ENCODE measurements at places on chromosomes 7 and 10. TPM values are rescaled to one million over a fixed set of nuclear protein-coding genes. Genes with fewer than 3 reads are reported as not detected.

DNA sequence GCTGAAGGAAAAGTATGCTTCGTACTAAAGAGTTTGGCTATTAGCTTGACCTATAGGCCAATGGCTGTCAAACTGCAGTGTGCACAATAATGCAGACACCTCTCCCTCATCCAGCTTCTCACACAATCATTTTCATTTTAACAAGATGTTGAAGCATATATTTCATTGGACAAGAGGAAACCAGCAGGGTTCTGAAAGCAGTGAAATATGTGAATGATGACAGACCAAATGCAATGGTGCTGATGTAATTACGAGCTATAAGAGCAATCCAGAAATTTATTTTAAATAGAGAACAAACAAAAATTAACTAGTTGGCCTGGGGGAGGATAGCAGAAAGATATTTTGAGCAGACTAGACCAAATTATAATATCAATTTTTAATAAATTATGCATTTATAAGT, 331.5 kb upstream of the AKR1E2 start:
- no peak for DNase-seq

DNA sequence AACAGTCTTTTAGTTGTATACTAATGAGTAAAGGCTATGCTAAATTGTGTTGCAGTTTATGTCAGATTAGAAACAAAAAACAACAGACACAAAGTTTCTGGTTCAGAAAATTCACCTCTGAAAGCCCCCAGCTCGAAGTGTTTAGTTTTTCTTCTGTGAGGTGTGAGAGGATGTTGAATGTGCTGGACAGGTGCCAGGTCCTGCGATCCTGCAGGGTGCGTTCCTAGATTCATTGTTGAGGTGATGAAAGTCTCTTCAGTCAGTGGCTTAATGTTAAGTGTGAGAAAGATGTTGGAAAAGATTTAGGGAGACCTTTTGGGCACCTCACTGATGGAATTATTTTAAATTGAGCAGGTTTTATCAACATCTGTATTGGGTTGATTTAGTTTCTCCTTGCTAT, 287.3 kb downstream of the SDK1 start:
- no peak for DNase-seq

GRCh38 chr7:56091591-56091990, 1.2 kb downstream of the PHKG1 start:
- no peak for DNase-seq

DNA sequence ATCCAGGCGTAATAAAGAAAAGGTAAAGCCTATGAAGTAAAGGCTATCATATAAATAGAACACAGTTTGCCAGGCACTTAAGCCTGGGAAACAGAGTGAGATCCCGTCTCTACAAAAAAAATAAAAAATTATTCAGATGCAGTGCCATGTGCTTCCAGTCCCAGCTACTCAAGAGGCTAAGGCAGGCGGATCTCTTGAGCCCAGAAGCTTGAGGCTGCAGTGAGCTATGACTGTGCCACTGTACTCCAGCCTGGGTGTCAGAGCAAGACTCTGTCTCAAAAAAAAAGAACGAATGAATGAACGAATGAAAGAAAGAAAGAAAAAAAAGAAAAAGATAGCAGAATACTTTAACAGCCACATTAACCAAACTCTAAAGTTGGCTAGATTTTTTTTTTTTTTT, 67.2 kb upstream of the MRLN start:
- DNase-seq, result no peak

Gene SPDYE17
- not detected for total RNA-seq

Gene BEND7
- total RNA-seq, result 21.1 TPM

GRCh38 chr7:46133072-46133471, 212.0 kb upstream of the IGFBP3 start:
- DNase-seq, result no peak

DNA sequence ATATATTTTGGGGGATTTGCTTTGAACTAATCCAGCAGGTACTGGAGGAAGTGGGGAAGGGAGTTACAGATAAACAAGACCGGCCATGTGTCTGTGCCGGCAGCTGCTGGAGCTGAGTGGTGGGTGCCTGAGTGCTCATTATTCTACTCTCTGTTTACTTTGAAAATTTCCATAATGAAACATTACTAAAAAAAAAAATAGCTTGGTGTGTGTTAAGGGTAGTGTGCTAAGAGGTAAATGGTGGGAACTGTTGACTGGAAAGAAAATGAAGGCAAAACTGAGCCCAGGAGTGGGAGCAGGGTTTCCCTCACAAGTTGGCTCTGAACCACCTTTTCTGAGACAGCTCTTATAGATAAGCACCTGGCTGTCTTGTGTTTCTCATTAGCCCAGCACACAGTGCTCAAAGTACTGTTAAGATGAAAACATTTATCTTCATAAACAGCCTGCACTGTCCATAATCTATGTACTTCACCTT, 50.6 kb downstream of the PARD3 start:
- no peak for DNase-seq

- no peak for DNase-seq
Measured at GRCh38 chr10:37960591-37961137, 15.8 kb downstream of the ZNF25 start.
